ENCODE measurements at places on chromosomes 12 and 14.

DNA sequence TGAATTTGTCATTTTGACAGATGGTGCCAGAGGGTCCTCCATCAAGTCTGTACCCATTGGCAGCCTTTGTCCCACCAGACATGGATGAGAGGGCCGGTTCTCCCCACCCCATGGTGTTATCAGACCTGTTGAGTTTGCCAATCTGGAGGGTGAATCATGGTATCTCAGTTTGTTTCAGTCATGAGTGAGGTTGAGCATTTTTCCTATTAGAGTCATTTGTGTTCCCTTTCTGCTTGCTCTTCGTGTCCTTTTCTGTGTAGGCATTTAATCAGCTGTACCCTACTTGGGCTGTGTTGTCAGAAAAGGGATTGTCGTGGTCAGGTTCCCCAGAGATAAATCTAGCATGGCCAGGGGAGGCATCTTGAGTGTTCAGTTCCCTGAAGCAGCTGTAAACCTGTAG lies 30.5 kb downstream of the SLC24A4 start:
- DNase-seq, result no peak

- no peak for DNase-seq
Observed at GRCh38 chr14:89378119-89378518, 38.9 kb downstream of the FOXN3 start.

DNA sequence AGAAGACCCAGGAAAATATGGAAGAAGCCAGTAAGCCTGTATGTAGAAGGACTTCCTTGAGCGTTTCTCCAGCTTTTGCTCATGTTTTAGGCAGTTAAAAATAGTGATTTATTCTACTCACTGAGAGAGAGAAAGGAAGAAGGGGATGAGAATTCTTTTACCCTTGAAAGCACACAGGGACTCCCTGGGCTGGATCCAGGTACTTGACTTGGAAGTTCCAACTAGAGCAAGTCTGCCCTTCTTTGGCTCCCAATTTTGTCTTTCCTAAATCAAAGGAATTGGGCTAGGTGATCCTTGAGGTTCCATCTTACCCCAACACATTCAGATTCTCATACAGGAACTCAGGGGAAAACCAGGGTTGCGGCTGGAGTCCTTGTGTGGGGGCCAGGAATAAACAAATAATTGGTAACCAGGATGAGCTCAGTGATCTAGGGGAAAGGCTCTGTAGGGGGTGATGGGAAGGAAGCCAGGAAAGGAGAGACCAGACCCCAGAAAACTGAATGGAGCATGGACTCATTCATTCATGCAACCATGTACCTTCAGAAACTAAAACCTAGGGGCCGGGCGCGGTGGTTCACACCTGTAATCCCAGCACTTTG lies 11.5 kb upstream of the ITGA5 start:
- DNase-seq, result no peak

GRCh38 chr12:69468237-69469026 lies 1.8 kb upstream of the FRS2 start:
- no peak for DNase-seq

- no peak for DNase-seq
Observed at GRCh38 chr12:132388379-132389015, 59.1 kb upstream of the GALNT9 start.

DNA sequence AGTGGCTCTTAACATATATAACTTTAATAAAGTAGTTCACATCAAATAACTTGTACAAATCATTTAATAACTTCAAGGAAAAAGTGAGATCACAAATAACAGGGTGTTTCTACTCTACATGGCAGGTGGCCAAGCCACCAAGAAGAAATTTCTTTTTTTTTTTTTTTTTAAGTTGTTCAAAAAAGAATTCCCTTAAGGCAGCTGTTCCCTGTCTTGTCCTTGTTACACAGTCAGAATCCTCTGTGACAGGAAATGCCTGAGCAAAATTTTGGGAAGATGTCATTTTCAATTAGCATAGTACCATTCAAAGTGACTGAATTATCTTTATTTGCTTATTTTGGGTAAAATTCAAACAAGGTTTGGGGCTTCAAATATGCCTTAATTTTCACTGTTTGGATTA lies 79.4 kb downstream of the LIN7A start:
- DNase-seq, result no peak

DNA sequence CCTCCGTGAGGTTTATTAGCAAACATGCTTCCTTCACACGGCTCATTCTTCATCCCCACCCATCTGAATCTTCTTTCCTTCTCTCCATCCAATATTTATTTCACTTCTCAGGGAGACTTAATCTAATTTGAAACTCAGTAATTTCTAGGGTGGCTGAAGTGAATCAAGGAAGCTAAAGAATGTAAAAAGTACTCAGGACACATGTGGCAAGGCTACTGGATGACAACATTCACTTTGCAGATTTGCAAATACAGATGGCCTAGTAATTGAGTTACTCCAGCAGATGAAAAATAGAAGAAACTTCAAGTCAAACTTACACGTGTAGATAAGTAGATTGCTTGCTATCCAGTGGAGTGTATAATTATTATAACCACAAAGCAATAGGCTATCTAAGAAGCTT lies 15.4 kb upstream of the BEST3 start:
- DNase-seq, result no peak

GRCh38 chr12:88471331-88472045 lies 108.8 kb downstream of the KITLG start:
- DNase-seq, result peak; percentile 77

- DNase-seq, result no peak
Observed at GRCh38 chr14:92719421-92719820, 29.0 kb downstream of the LGMN start.

- DNase-seq, result no peak
Observed at GRCh38 chr14:30751646-30752416, 122.5 kb upstream of the COCH start.

DNA sequence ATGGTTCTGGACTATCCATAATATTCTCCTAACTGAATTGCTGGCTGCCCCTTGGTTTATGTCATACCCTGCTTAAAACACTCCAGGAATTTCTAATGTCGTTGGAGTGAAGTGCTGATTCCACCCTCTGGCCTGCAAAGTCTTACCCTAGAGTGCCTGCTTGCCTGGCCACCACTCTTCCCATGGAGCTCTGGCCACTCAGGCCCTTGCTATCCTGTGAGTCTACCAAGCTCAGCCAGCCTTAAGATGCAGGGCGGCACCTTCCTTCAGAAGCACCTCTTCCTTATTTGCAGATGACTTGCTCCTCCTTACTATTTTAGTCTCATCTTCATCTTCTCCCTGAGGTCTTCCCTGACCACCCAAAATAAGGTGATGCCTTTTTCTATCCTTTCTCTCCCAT lies 35.3 kb downstream of the SLC6A15 start:
- DNase-seq, result no peak

GRCh38 chr12:79547735-79548609 lies 142.8 kb downstream of the PAWR start:
- DNase-seq, result peak; percentile 64

- no peak for DNase-seq
Observed at GRCh38 chr14:30738978-30739377, 116.9 kb downstream of the SCFD1 start.

GRCh38 chr14:73786636-73787485 lies 64.8 kb upstream of the PTGR2 start:
- peak; percentile 83 for DNase-seq

DNA sequence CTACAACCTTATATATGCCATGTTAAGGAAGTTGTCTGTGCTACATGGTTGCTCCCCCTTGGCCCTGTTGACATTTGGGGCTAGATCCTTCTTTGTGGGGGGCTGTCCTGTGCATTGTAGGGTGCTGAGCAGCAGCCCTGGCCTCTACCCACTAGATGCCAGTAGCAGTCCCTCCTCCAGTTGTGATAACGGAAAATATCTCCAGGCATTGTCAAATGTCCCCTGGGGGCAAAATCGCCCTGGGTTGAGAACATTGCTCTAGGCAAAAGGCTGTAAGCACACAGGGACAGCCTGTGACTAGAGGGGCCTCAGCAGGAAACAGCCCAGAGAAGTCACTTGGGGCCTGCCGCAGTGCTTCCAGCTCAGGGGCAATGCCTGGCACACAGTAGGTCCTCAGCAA lies 1100.3 kb downstream of the BCL11B start:
- DNase-seq, result no peak

- DNase-seq, result no peak
Observed at GRCh38 chr12:20125276-20125798, 243.0 kb upstream of the PDE3A start.

GRCh38 chr14:63276492-63277342 lies 42.0 kb downstream of the GPHB5 start:
- peak; percentile 70 for DNase-seq

DNA sequence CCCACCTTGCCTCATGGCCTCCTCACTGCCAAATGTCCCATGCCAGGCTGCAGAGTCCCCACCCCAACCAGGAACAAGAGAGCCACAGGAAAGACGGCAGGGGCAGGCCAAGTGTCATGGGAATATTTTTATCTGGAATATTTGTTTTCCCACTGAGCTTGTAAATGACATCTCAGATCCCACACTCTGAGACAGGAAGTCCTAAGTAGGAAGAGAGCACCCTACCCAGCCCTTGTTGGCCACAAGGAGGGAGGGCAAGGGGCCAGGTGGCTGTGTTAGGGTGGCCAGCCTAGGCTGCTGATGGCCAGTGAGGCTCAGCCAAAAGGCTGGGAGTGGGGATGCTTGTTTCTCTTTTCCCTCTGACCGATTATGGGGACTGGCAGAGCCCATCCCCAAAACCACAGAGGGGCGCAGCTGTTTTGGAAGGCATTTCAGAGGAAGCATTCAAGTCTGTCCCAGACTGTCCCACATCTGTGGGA lies 7.7 kb upstream of the MEG3 start:
- DNase-seq, result no peak

DNA sequence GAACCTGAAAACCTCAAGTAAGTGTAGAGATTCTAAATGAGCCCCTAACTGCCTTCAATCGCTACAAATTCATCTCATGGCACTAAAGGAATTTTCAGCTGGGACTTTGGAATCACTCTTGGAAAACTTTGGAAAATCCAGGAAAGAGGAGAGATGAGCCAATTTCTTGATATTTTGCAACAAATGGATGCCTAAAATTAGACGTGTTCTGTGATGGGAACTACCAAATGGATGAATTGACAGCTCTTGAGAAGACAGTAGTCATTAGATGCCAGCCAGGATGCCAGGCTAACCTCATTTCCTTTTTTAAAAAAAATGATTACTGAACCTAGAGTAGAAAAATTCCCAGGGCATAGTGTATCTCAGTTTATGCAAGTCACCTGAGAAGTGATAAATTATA lies 78.3 kb downstream of the NPAS3 start:
- DNase-seq, result no peak

GRCh38 chr12:93333828-93334227 lies 43.9 kb upstream of the NUDT4 start:
- no peak for DNase-seq

DNA sequence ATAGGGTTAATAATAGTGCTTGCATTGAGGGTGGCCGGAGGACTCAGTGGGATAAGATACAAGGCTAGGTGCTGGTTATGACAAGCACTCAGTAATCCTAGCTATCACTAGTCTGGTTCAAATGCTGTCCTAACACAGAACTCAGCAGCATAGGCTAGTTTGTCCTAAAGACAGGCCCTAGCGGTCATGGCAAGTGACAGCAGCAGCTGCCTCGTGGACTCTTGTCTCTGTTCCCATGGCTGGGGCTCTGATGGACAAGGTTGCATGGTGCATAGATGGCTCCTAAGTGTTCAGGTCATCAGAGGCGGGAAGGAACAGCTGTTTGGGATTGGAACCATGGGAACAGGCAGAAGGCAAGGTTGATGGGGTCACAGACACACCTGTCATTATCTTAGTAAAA lies 42.4 kb upstream of the IGF1 start:
- no peak for DNase-seq

- no peak for DNase-seq
Observed at GRCh38 chr12:114901316-114901715, 217.3 kb upstream of the TBX3 start.

DNA sequence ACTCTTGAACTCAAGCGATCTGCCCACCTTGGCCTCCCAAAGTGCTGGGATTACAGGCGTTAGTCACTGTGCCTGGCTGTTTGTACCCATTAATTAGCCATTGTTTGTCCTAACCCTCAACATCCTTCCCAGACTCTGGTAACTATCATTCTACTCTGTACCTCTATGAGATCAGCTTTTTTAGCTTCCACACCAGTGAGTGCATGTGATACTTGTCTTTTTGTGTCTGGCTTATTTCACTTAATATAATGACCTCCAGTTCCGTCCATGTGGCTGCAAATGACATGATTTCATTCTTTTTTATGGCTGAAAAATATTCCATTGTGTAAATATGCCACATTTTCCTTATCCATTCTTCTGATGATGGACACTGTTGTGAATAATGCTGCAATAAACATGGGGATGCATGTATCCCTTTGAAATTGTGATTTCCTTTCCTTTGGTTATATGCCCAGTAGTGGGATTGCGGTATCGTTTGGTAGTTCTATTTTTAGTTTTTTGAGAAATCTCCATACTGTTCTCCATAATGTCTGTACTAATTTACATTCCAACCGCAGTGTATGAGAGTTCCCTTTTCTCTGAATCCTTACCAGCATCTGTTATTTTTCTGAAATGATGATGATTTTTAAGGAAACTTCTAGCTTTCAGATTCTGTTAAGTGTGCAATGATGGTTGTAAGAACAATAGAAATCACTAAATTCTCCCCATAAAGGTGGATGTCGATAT lies 6.7 kb upstream of the PPP4R3A start:
- no peak for DNase-seq

Data from neural progenitor cell (in vitro differentiated cells).